CD4-positive, alpha-beta T cell treated with Interleukin-21 for 1 hour (primary cell): ENCODE measurements at places on chromosomes 11 and 22.
A peak's percentile ranks its signal among the peaks of the same experiment; 100 is the strongest.

- no peak for DNase-seq
Measured at GRCh38 chr11:10498426-10499250, 42.3 kb downstream of the RNF141 start.

- DNase-seq = no peak
Measured at GRCh38 chr11:108009497-108010370, 1.0 kb downstream of the CUL5 start.

GRCh38 chr22:43013355-43014315 lies 1.3 kb downstream of the PACSIN2 start:
- no peak for DNase-seq

DNA sequence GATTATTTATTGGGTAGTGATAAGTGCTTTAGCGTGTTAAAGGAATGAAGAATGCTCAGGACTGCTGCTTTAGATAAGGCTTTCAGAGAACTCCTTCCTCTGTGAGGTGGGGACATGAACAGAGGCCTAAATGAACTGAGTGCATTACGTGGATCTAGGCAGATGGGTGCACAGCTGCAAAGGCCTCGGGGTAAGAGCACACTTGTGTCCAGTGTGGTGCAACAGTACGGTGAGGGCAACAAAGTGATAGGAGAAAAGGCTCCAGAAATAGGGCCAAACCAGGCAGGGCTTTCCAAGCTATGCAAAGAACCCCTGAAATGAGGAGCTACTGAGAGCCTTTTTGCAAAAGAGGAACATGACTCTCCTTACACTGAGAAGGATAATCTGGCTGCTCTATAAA lies 45.3 kb upstream of the ARHGAP32 start:
- DNase-seq = no peak

GRCh38 chr11:133907216-133907615 lies 49.6 kb downstream of the IGSF9B start:
- no peak for DNase-seq

GRCh38 chr11:30310623-30311022 lies 12.3 kb upstream of the ARL14EP start:
- DNase-seq = no peak

GRCh38 chr11:10426475-10426874 lies 28.6 kb upstream of the AMPD3 start:
- no peak for DNase-seq

- no peak for DNase-seq
Measured at GRCh38 chr11:122963961-122964360, 17.7 kb downstream of the BSX start.

DNA sequence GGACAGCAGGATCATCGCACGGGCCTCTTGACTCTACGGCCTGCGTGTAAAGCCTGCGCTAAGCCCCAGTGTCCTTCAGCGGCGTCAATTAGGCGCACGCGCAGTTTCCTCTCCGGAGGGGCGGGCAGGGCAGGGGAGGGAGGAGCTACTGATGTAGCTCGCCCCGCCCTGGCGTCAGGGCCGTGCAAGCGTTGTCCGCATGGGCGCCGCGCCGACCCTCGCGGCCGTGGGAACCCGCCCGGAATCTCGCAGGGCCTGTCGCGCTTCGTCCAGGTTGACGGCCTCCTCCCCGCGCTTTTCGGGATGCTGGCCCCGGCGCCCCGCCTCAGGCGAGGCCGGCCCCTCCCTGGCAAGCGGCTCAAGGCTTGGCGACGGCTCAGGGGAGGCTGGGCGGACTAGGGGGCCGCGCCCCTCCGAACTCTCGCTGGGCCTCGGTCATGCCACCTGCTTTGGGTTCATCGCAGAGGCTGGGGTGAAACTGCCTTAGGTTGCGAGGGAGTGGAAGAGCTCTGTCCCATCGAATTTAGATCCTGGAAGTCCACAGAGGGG lies 61.1 kb downstream of the ST3GAL4 start:
- peak; percentile 75 for DNase-seq

DNA sequence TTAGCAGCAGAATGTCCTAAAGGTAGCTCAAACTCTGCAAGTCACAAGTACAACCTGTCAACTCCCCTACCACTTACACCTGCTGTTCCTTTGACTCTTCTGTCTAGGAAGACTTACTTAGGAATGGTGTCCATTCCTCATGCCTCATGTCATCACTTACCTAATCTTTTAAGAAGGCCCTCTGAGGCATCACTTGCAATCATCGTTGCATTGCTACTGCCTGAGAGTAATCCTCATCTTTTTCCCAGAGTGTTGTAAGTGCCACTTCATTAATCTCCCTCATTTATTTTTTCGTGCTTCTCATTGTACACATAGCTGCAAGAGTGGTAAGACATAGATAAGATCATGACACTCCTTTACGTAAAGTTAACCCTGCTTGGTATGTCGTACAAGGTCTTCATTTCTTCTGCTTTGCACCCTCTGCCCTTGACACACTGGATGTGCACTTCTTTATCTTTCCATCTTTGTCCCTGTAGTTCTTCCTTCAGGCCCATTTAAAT lies 54.6 kb downstream of the SFI1 start:
- no peak for DNase-seq

DNA sequence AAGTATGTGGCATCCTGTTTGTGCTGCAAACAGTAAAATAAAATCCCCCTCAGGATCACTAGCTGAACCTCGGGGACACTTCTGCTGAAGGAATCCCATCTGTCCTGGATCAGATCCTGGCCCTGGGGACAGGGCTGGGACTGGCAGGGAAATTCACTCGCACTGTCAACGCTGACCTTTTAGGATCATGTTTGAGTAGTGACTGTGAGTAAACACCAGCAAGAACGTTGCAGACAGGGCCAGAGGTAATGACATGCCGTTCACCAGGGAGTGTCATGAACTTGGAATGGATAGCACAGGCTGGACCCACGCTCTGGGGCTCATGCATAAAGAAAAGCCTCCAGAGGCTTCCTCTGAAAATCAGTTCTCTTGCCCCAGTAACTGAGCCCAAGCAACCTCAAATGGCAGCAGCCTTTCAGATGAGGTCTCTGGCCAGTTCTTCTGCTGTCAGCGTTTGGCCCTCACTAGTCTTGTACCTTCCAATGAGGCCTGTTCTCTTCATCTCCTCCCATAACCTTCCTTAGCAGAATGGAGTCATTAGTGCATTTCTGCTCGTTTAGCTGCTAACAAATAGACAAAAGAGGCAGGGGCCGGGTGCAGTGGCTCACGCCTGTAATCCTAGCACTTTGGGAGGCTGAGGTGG lies 51.0 kb upstream of the BARX2 start:
- DNase-seq = no peak

GRCh38 chr11:27812341-27812740 lies 112.1 kb upstream of the BDNF start:
- no peak for DNase-seq

GRCh38 chr11:14259186-14259784 lies 99.7 kb downstream of the RRAS2 start:
- DNase-seq = no peak

DNA sequence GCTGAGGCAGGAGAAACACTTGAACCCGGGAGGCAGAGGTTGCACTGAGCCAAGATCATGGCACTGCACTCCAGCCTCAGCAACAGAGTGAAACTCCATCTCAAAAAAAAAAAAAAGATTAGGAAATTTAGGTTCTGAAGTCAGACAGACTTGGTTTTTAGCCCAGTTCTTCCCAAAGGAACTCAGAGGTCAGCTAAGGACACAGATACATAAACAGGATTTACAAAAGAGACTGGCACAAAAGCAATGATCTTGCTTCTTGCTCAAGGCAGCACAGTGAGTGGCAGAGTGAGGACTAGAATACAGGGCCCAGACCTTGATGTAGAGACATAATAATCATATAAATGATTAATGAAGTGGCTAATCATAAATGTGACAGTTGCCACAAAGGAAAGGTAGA lies 25.4 kb upstream of the RRAS2 start:
- DNase-seq = no peak

DNA sequence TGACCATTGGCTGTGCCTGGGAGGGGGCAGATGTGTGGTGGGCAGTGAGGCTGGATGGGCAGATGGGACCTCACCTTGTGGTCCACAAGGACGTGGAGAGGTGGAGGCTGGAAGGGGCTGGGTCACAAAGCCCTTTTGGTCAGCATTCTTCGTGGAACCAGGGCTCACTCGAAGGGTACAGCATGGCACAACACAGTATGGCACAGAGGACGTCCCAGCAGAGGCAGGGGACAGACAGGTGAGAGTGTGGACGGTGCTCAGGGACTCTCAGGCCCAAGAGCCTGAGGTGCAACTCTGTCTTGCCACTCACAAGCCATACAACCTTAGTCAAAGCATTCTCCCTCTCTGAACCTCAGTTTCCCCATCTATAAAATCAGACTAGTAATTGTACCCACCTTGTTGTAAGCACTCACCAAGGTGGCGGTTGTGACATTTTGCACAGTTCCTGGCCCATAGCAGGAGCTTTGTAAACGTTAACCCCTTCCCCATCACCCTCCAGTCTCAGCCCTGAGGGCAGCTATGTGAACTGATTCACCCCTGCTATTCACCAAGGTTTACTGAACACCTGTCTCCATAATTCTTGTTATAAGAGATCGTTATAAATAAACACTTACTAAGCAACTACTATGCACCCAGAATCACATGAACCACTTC lies 11.6 kb upstream of the TSKU start:
- DNase-seq = no peak

DNA sequence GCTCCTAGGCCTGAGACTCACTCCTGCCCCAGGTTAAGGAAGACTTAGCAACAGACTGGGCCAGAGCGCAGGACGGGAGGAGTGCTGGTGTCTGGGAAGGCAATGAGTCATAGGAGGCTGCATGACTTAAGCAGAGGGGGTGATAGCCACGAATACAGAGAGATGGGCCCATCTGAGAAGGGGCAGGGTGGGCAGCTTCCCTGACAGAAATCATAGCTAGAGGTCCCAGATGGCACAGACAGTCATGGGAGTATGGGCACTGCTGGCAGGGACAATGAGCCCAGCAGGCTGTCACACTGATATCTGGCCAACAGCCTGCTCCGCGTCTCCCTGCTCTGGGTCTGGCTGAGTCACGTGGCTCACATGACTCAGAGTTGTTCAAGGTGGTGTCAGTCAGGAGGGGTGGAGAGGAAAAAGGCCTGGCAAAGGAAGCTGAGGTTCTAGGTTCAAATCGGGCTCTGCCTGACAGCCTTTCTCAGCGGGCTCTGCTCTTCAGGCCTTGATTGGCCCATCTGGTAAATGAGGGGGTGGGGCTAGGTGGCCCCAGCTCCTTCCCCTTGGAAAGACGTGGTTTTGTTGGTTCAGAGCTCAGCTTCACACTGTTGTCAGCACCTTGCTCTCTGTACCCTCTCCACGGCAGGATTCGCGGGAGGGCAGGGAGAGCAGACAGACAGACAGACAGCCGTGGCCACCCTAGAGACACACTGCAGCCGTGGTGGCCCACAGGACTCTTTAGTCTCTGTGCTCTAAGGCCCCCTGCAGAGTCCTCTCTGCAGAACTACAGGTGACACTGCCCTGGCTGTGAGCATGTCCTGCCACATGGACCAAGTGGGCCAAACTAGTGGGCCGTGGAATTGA lies 47.8 kb downstream of the DBX1 start:
- no peak for DNase-seq

GRCh38 chr11:125345421-125346178 lies 150.5 kb downstream of the FEZ1 start:
- peak; percentile 24 for DNase-seq

- no peak for DNase-seq
Measured at GRCh38 chr11:2537010-2537705, 92.3 kb downstream of the KCNQ1 start.

DNA sequence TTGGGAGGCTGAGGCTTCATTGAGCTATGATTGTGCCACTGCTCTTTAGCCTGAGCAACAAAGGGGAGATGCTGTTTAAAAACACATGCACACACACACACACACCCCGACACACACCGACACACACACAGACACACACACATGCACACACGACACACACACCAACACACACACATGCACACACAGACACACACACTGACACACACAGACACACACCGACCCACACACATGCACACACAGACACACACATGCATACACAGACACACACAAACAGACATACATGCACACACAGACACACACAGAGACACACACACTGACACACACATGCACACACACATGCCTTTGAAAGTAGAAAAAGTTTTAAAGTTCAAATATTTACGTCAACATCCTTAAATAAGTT lies 5.5 kb upstream of the LTO1 start:
- no peak for DNase-seq

DNA sequence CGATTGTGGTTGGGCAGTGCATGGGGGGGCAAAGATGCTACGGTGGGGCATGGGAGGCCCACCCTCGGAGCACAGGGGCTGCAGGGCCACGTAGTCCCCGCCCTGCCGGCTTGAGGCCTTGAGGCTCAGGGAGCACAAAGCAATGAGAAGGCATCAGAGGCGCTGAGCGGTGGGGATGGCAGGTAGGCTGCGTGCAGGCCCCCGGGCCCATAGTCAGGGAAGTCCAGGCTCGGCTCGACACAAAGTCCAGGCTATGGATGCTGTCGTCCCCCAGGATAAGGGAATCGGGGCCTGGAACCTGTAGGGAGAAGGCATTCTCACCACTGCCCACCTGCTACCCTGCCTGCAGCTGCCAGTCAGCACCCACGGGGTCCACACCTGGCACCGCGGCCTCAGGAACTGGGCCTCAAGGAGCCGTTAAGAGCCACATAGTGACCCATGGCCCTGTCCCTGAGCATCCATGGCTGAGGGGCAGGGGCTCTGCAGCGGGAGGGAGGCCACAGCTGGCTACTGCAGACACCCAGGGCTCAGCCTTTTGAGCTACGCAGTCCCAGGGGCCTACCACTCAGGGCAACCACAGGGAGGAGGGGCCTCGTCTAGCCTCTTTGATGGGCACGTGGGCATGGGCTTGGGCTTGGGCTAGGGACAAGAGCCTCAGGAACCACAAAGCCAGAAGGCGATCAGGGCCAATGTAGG lies 179.7 kb downstream of the IGLL1 start:
- no peak for DNase-seq

DNA sequence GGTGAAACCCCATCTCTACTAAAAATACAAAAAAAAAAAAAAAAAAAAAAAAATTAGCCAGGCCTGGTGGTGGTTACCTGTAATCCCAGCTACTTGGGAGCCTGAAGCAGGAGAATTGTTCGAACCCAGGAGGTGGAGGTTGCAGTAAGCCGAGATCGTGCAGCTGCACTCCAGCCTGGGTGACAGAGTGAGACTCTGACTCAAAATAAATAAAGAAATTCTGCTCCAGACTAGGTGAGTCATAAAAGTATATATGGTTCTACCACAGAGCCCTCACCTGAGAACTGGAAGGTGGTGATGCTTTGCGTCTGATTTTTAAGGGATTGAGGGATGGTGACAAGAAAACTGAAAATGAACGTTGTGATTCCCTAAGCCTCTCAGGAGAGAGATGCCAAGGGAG lies 58.4 kb downstream of the NTM start:
- no peak for DNase-seq

- DNase-seq = no peak
Measured at GRCh38 chr11:108364159-108364558, 103.2 kb downstream of the C11orf65 start.
